Karpas-422 (cell line): ENCODE measurements at places on chromosomes 2 and 18. TPM values are rescaled to one million over a fixed set of nuclear protein-coding genes. Genes with fewer than 3 reads are reported as not detected.

Gene GPR39
- 0.34 TPM in 1 of 2 replicates, not detected in the other for total RNA-seq

Gene DLX1
- 1.0 and 1.2 TPM in 2 replicates for total RNA-seq

Gene TDRD15
- total RNA-seq, result not detected in 2 replicates

Gene ETAA1
- total RNA-seq, result 22.9 and 38.2 TPM in 2 replicates

Gene OTOS
- not detected in 2 replicates for total RNA-seq

Gene SULT1C2
- total RNA-seq, result not detected in 2 replicates

Gene FHOD3
- 23.4 and 26.6 TPM in 2 replicates for total RNA-seq

Gene KIF1A
- total RNA-seq, result not detected in 2 replicates

Gene CCDC88A
- total RNA-seq, result 129 and 262 TPM in 2 replicates

Gene RGPD8
- 0.07 TPM in 1 of 2 replicates, not detected in the other for total RNA-seq

Gene CCDC141
- total RNA-seq, result 0.30 TPM in 1 of 2 replicates, not detected in the other

Gene SCYGR4
- total RNA-seq, result not detected in 2 replicates

Gene ZBTB7C
- total RNA-seq, result not detected in 2 replicates

Gene SERPINB7
- total RNA-seq, result 2.8 TPM in 1 of 2 replicates, not detected in the other

Gene FAM124B
- not detected in 2 replicates for total RNA-seq

Gene BOK
- not detected in 2 replicates for total RNA-seq

Gene PJVK
- total RNA-seq, result 4.7 and 8.9 TPM in 2 replicates

Gene FAHD2B
- total RNA-seq, result 33.0 and 42.8 TPM in 2 replicates

Gene MYO1B
- not detected in 2 replicates for total RNA-seq

Gene SGO2
- total RNA-seq, result 14.3 and 32.3 TPM in 2 replicates

Gene SERTAD2
- 27.2 and 73.8 TPM in 2 replicates for total RNA-seq

Gene KCNJ3
- total RNA-seq, result not detected in 2 replicates

Gene INHA
- total RNA-seq, result not detected in 2 replicates

Gene FSHR
- not detected in 2 replicates for total RNA-seq

Gene DSC3
- 0.04 and 0.22 TPM in 2 replicates for total RNA-seq

Gene TSGA10
- 9.9 and 12.7 TPM in 2 replicates for total RNA-seq

Gene ANKRD30B
- total RNA-seq, result not detected in 2 replicates

Gene EHBP1
- 32.2 and 48.7 TPM in 2 replicates for total RNA-seq

Gene TXNDC2
- not detected in 2 replicates for total RNA-seq

Gene ANXA4
- total RNA-seq, result 1.1 and 2.4 TPM in 2 replicates

Gene TCF7L1
- not detected in 2 replicates for total RNA-seq

Gene IL36RN
- total RNA-seq, result not detected in 2 replicates

Gene FBXO48
- 0.61 and 1.7 TPM in 2 replicates for total RNA-seq

Gene SNTG2
- not detected in 2 replicates for total RNA-seq

Gene UGT1A3
- total RNA-seq, result not detected in 2 replicates

Gene REL
- 34.6 and 57.0 TPM in 2 replicates for total RNA-seq

Gene LHCGR
- total RNA-seq, result not detected in 2 replicates

Gene CDKL4
- total RNA-seq, result 14.3 TPM in 1 of 2 replicates, not detected in the other

Gene DLX2
- total RNA-seq, result 0.97 and 1.5 TPM in 2 replicates

Gene ARMC9
- 7.7 and 11.5 TPM in 2 replicates for total RNA-seq

Gene FBXO41
- 44.9 and 55.6 TPM in 2 replicates for total RNA-seq

Gene MEIS1
- 32.5 and 35.3 TPM in 2 replicates for total RNA-seq

Gene SAP130
- 7.5 and 14.3 TPM in 2 replicates for total RNA-seq

Gene WDFY1
- total RNA-seq, result 21.9 and 34.7 TPM in 2 replicates

Gene RAMP1
- not detected in 2 replicates for total RNA-seq

Gene BAZ2B
- 1.1 and 2.2 TPM in 2 replicates for total RNA-seq

Gene FEV
- total RNA-seq, result not detected in 2 replicates

Gene SDC1
- total RNA-seq, result 11.5 and 25.1 TPM in 2 replicates

Gene TUBA3D
- total RNA-seq, result not detected in 2 replicates

Gene CYP1B1
- not detected in 2 replicates for total RNA-seq

Gene IL36B
- total RNA-seq, result not detected in 2 replicates

Gene AKAIN1
- total RNA-seq, result not detected in 2 replicates

Gene NGEF
- total RNA-seq, result not detected in 2 replicates

Gene SH2D6
- total RNA-seq, result 0.32 and 0.37 TPM in 2 replicates

Gene ASB18
- not detected in 2 replicates for total RNA-seq

Gene AGAP1
- total RNA-seq, result not detected in 2 replicates

Gene CCDC178
- total RNA-seq, result not detected in 2 replicates

Gene ELAC1
- total RNA-seq, result 6.5 and 6.6 TPM in 2 replicates
